Amniotic stem cell (primary cell): ENCODE measurements at places on chromosomes 7 and 10.
A peak's percentile ranks its signal among the peaks of the same experiment; 100 is the strongest.

DNA sequence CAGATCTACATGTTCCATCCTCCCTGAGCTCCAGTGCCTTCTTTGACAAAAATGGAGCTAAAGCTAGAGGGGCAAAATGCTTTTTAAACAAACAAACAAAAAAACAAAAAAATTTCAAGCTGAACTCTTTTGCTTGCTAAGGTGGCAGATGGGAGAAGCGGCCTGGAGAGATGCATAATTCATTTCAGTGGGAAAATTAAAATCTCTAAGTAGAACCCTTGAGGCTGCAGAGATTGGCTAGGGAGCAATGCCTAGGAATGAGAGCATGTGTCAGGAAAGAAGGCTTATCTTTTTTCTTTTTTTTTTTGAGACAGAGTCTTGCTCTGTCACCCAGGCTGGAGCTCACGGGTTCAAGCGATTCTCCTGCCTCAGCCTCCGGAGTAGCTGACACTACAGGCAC is 46.4 kb upstream of the SAMD8 start:
- DNase-seq = no peak

GRCh38 chr7:36682102-36682501 is 42.2 kb downstream of the AOAH start:
- no peak for DNase-seq

DNA sequence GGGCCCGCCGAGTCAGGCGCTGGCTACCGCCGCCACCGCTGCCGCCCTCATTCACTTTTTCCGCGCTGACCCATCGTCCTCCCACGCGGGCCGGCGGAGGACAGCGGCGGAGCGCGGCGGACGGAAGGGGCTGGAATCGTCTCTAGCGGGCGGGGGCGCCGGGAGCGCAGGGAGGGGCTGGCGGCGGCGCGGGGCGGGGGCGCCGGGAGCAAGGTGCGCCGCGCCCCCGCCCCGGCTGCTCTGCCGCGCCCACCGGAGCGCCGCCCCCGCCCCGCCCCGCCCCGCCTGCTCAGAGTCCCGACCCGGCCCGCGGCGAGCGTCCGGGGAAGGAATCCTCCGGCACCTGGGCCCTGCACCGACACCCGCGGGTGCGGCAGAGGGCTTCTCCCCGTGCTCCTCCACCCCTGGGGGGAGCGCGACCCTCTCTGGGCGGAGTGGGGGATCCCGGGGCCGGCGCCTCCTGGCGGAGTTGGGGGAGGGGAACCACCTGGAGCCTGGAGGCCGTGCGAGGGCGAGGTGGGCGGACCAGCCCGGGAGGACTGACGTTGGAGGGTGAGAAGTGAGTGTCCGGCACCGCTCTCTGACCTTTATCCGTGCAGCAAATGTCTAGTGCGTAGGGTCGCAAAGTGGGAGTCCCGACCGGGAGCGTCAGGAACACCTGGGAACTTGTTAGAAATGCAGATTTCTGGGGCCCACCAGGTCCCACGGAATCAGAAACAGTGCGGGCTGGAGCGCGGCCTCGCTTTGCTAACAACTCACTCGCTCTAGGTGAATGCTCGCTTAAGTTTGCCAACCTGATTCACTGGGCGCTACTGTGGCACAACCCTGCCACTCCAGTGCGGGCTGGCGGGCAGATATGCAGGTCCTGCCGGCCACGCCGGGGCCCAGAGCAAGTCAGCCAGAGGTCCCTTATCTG is at the start of gene COBL:
COBL (minus strand) TSS at position 144 of the 916 bp plus-strand sequence. CDS start 176 bp downstream, outside the sequence.
- DNase-seq = no peak

GRCh38 chr7:33986451-33986850 is 81.1 kb downstream of the BMPER start:
- no peak for DNase-seq

- no peak for DNase-seq
Measured at GRCh38 chr7:87961754-87962153, 27.7 kb downstream of the ADAM22 start.

DNA sequence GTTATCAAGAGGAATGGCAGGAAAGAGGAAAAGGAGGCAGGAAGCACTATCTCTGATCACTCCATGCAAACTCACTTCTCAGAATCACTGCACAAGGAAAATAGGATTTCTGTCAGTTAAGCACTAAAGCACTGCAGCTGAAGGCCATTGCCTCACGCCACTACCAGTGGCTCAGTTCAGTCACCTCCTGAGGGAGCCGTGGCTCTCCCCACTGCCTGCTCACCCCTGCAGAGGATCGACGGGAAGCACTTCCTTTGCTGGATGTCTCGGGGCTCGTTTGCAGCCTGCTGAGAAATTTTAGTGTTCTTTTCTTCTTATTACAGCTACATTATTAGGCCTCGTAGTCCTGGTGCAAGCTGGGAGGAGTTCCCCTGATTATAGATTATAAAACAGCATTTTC is 90.1 kb upstream of the ADCY1 start:
- DNase-seq = no peak

- DNase-seq = no peak
Measured at GRCh38 chr7:101308245-101309085, 13.1 kb downstream of the IFT22 start.

GRCh38 chr7:47682874-47683273 is 101.0 kb upstream of the TNS3 start:
- DNase-seq = no peak

GRCh38 chr10:113033991-113034390 is 83.9 kb downstream of the TCF7L2 start:
- no peak for DNase-seq

GRCh38 chr10:89580243-89580642 is 44.8 kb upstream of the SLC16A12 start:
- DNase-seq = no peak

DNA sequence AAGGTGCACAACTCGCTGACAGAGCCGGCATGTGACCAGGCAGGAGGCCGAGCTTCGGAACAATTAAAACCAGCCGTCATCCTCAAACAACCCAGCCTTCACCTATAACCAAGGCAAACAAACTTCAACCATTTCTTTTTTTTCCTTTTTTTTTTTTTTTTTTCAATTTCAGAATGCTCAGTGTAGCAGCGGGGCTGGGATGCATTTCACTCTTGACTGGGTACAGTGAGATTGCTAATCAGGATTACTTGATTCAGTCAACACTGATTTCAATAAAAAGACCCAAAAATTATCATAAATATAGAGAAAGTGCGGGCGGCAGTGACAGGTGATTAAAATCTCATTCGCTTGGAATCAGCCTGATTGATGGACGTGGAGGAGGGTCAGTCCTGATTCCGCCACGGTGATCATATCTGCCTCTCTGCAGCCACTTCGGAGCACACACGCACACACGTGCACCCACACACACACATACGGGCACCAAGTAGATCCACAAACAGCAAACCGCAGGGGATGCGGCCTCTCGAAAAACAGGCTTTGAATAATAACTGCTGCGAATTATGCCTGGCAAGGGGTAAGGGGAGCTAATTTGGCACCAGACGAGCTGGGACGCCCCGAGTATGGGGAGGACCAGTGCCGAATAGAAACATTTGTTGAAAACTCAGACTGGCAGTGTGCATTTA is 31.2 kb downstream of the EBF3 start:
- DNase-seq = no peak

- no peak for DNase-seq
Measured at GRCh38 chr10:71783917-71784678, 10.8 kb upstream of the VSIR start.

DNA sequence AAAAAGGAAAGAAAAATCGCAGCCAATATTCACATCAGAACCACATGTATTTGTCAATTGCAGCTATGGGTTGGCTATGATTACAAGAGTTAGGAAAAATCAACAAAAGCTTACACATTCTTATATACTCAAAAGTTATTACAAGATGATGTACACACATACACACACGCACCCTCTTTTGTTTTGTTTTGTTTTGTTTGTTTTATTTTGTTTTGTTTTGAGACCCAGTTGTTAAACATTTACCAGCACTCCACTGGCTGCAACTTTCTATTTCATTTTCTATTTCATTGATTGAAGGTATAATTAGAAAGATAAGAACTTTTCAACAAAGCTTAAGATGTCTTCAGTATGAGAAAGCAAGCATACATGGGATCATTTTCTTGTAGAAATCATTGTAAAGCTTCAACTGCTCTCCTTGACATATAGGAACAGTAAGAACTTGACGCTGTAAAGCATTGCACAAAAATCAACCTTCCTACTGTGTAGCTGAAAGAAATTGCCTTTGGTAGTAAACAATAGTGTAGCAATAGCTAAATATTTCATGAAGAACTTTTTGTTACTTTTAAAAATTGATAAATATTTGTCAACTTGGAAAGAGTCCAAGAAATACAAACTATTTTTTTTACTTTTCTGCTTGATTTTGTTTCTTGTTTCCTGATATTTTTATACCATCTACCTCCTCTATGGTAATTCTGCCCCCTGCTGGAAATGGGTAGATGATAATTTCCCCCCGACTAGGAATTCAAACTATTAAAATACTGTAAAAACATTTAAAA is 205.9 kb downstream of the MBL2 start:
- DNase-seq = peak; percentile 71

- no peak for DNase-seq
Measured at GRCh38 chr10:34137201-34137600, 677.9 kb downstream of the PARD3 start.

DNA sequence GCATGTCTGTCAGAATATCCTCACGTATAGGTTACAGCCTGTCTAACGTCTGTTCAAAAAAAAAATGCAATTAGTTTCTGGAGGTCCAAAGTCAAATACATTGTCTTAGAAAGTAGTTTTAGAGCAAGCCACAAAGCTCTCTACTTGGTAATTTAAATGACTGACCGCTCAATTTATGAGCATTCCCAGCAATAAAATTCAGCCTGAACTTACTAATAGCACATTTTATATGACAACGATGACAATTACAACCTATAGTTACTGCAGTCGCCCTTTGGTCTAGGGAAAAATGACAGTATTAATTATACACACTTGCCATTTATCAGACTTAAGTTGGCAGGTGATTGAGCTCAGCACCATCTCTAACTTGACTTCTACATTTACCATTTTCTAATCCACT is 425.8 kb upstream of the STEAP1 start:
- no peak for DNase-seq

DNA sequence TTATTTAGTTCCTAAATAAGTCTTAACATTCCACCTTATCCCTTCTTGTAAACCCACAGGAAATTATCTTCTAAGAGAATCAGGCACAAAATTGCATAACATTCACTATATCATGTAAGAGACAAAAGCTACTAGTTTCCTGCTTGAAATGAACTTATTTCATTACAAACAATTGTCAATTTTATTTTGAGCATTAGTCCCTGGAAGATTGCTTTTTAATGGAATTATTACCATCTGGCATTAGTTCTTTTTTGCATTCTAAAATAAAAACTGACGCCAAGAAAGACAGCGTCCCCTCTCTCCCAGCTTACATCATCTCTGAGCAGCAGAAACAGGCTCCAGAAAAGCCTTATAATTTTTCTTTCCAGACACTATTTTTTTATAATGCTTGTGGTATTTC is 121.8 kb downstream of the NOC3L start:
- no peak for DNase-seq

DNA sequence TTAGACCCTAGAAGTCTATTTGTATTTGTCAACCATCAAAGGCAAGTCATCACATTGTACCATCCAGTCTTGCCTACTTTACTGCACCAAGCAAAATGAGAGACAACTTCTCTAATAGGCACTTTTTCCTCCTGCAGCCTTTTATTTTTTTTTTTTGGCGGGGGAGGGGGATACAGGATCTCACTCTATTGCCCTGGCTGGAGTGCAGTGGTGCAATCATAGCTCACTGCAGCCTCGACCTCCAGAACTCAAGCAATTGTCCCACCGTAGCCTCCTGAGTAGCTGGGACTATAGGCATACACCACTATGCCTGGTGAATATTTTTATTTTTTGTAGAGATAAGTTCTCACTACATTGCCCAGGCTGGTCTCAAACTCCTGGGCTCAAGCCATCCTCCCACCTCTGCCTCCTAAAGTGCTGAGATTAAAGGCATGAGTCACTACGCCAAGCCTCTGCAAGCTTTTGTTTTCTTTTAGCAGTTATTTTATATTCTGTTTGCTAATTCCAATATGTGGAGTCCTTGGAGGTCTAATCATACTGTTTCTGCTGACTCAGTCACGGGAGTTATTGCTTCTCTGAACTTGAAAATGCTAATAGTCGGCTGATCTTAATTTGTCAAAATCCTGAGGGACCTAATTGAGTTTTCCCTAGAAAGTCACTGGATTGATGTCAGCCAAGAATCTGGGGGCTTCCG is 14.2 kb downstream of the KPNA7 start:
- peak; percentile 2 for DNase-seq

GRCh38 chr10:73964743-73965142 is 33.2 kb upstream of the VCL start:
- DNase-seq = no peak
